ENCODE measurements at places on chromosomes 12 and 14.

DNA sequence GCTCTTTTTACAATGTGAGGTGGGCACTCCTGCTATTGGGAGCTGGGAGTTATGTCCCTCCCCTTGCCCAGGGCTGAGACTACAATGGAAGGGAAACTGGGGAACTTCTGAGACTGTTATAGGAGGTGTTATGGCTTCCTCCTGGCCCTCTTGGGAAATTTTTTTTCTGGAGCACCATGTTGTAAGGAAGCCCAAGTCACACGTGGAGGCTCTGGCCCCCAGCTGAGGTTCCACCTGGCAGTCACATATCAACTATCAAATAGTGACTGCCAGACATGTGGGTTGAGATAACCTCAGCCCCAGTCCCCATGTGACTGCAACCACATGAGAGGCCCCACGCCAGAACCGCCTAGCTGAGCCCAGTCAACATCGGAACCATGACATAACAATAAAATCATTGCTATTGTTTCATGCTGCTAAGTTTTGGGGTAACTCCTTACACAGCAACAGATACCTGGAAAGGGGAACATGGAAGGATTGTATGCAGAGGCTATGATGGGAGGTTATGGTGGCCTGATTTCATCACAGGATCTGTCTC lies 99.4 kb upstream of the NCOR2 start:
- no peak for DNase-seq

GRCh38 chr14:63752449-63753169 lies 24.7 kb upstream of the SGPP1 start:
- no peak for DNase-seq

- DNase-seq = no peak
These were observed 6.6 kb downstream of the DCAF4 start for GRCh38 chr14:72932893-72933292.

DNA sequence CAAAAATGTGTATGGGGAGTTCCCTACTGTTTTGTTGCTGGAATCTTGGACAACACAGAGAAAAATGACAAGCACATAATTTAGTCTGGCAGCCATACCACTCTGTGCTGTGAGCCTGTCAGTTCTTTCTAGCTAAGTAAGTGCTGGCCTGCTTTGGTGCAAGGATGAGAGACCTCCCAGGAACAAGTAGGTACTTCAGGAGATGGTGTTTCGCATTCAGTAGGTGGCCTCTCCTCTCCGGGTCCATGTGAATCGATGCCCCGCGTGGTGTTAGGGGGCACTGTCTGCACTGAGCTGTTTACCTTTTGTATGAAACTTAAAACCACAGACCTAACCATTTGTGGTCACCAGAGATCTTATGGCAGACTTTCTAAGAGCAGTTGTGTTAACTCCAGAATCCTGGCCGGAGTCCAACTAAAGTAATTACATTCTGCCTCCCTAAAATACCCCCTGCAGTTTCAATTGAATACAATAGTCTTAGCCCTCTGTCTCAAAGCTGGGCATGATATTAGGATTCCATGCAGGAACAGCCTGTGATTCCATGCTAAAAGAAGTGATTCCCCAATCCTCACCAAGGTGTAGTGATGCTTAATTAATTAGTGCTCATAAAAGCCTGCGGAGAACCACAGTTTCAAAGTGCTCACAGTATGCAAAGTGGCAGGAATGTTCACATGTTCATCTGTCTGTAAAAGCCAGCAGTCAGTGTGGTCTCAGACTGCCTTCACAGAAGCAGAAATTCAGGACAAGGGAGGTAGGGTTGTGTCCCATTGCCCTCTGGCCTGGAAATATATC lies 64.2 kb downstream of the LLPH start:
- peak; percentile 19 for DNase-seq

Data from NCI-H146 (cell line).